ENCODE measurements at places on chromosomes 1 and 21.

- H3K4me3 ChIP-seq, result no peak overlapping the region
- no peak overlapping the region for H3K27ac ChIP-seq
- no peaks in the 10 kb centered on the region for H3K27me3 ChIP-seq
- H3K36me3 ChIP-seq, result no peaks in the 10 kb centered on the region
These were observed 355.1 kb downstream of the GPATCH2 start for GRCh38 chr1:217275655-217276398.

GRCh38 chr1:22288593-22289241 is 145.8 kb upstream of the WNT4 start:
- no peak overlapping the region for H3K4me3 ChIP-seq
- H3K36me3 ChIP-seq, result no peaks in the 10 kb centered on the region
- no peak overlapping the region for H3K27ac ChIP-seq
- peaks cover 10% of the 10 kb centered on the region for H3K4me1 ChIP-seq

GRCh38 chr1:167273027-167273800 is 52.5 kb downstream of the POU2F1 start:
- H3K27ac ChIP-seq, result no peak overlapping the region
- H3K4me3 ChIP-seq, result no peak overlapping the region
- DNase-seq, result no peak
- H3K27me3 ChIP-seq, result no peaks in the 10 kb centered on the region
- H3K36me3 ChIP-seq, result no peaks in the 10 kb centered on the region

GRCh38 chr1:180778782-180779398 is 133.8 kb upstream of the KIAA1614 start:
- no peaks in the 10 kb centered on the region for H3K27me3 ChIP-seq
- no peaks in the 10 kb centered on the region for H3K36me3 ChIP-seq
- DNase-seq, result no peak
- H3K4me1 ChIP-seq, result no peaks in the 10 kb centered on the region
- H3K4me3 ChIP-seq, result no peak overlapping the region
- no peak overlapping the region for H3K27ac ChIP-seq

DNA sequence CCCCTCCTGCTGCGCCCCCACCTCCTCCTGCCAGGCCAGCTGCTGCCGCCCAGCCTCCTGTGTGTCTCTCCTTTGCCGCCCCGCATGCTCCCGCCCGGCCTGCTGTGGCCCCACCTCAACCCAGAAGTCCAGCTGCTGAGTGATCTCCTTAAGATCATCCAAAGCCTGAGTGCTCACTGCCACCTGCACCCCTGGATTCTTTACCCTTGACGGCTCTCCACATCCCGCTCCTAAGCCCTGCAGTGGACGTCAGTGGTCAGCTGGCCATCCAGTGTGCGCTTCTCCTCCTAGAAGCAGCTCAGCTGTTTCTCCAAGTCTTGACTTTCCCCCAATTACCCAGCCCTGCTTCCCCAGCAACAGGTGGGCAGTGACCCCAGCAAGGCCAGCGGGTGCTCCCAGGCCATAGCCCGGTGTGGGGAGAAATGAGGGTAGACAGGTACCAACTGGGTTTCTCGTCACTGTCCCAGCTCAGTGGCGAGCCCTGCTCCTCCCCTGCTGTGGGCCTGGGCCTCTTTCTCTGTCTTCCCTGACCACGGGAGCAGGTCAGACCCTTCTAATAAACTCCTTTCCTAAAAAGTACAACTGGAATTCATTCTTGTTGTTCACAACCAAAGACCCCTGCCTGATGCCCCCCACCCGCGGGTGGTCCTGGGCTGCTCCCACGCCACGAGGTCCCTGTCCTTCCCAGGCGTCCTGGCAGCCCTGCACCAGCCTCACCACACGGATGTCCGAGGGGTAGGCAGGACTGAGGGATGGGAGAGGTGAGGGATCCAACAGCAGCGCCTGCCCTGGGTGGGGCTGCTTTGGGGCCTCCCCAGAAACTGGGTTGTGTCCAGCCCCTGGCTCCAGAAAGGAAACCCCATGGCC is 1.4 kb downstream of the KRTAP10-7 start:
- no peak for DNase-seq
- H3K27me3 ChIP-seq, result no peaks in the 10 kb centered on the region
- H3K36me3 ChIP-seq, result no peaks in the 10 kb centered on the region
- no peaks in the 10 kb centered on the region for H3K4me1 ChIP-seq

- H3K4me1 ChIP-seq, result peaks cover 2% of the 10 kb centered on the region
- no peaks in the 10 kb centered on the region for H3K36me3 ChIP-seq
- H3K27ac ChIP-seq, result no peak overlapping the region
- H3K4me3 ChIP-seq, result no peak overlapping the region
These were observed 6.1 kb upstream of the ADORA1 start for GRCh38 chr1:203121186-203122015.

DNA sequence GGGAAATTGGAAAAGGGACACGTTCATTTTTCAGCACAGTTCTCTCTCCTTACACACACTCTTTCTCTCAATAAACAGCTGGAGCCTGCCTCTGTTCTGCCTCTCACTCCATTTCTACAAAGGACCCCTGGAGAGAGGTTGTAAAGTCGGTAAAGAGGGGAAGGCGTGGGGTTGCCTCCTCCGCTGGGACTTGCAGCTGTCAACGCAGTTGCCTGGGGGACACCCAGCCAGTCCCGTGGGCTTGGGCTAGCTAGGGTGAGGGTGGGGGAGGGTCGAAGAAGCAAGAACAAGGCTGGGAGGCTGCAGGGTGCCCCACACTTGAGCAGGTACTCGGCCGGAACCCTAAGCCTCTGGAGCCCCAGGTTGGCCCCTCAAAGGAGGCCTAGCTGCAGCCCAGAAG is 27.6 kb downstream of the C1orf216 start:
- no peak overlapping the region for H3K27ac ChIP-seq
- no peaks in the 10 kb centered on the region for H3K36me3 ChIP-seq
- H3K4me3 ChIP-seq, result no peak overlapping the region
- no peak for DNase-seq
- no peaks in the 10 kb centered on the region for H3K4me1 ChIP-seq

- H3K36me3 ChIP-seq, result no peaks in the 10 kb centered on the region
- no peaks in the 10 kb centered on the region for H3K4me1 ChIP-seq
- no peaks in the 10 kb centered on the region for H3K27me3 ChIP-seq
- DNase-seq, result no peak
- no peak overlapping the region for H3K27ac ChIP-seq
These were observed 57.7 kb upstream of the NUF2 start for GRCh38 chr1:163263818-163264655.

- no peaks in the 10 kb centered on the region for H3K27me3 ChIP-seq
- H3K36me3 ChIP-seq, result no peaks in the 10 kb centered on the region
- no peak within 1 kb of the TSS for H3K4me3 ChIP-seq
These were observed at the start of gene TNFAIP8L2 for GRCh38 chr1:151156515-151156819. TNFAIP8L2 (plus strand) TSS chr1:151156649; CDS start chr1:151158698, 2,049 bp downstream.

GRCh38 chr1:15384301-15384901 is 25.3 kb upstream of the EFHD2 start:
- no peak for DNase-seq
- peaks cover 1% of the 10 kb centered on the region for H3K4me1 ChIP-seq
- H3K36me3 ChIP-seq, result no peaks in the 10 kb centered on the region
- H3K4me3 ChIP-seq, result no peak overlapping the region
- H3K27ac ChIP-seq, result no peak overlapping the region

DNA sequence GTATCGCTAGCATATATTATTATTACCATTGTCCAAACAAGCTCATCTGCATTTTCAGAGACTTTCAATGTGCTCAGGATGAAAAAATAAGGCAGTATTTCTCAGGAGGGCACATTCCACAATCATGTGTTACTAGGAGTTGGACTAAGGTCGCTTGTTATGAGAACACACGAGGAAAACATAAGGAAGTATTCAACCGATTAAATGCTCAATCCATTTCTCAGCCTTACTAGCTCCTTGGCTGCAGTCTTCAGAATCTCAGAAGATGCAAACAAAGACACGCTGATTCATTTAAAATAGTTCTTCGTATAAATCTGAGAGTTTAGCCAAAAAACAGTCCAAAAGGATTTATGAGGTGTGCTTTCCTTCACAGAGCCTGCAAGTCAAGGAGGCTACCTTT is 82.0 kb upstream of the JAK1 start:
- DNase-seq, result no peak
- no peaks in the 10 kb centered on the region for H3K36me3 ChIP-seq
- H3K4me3 ChIP-seq, result no peak overlapping the region
- H3K27me3 ChIP-seq, result no peaks in the 10 kb centered on the region
- H3K27ac ChIP-seq, result no peak overlapping the region

GRCh38 chr1:172670791-172671190 is 11.9 kb downstream of the FASLG start:
- H3K36me3 ChIP-seq, result no peaks in the 10 kb centered on the region
- no peak overlapping the region for H3K27ac ChIP-seq
- H3K4me1 ChIP-seq, result no peaks in the 10 kb centered on the region
- no peak for DNase-seq

DNA sequence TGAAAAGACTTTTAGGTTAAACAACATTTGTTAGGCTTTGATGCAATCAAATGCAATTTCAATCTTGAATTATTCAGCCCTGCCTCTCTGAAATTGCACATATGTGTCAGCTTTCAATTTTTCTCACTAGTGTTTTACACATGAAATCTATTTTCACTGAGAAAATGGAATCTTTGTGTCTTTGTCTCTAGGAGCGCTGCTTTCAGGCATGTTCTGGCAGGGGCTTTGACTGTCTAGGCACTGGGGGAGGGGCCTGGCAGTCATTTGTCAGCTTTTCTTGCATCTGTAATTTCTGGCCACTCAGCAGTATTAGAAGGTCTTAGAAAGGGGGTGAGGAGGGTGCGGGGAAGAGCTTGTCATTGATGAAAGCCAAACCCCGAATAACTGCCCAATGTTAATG is 264.4 kb downstream of the PTPRC start:
- no peak overlapping the region for H3K4me3 ChIP-seq
- no peak for DNase-seq
- H3K4me1 ChIP-seq, result no peaks in the 10 kb centered on the region
- no peaks in the 10 kb centered on the region for H3K27me3 ChIP-seq

DNA sequence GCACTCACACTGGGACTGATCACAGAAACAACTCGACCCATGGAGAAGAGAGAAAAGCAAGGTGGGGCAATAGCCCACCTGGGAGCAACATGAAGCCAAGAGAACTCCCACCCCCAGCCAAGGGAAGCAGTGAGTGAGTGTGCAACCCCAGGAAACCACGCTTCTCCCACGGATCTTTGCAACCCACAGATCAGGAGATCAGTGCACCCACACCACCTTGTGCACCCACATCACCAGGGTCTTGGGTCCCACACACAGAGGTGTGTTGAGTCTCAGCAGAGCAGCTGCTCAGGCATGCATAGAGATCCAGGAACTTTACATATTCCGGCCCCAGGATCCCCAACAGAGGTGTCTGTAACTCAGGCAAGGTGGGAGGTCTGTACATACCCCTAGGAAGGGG is 17.2 kb upstream of the PRDX6 start:
- no peaks in the 10 kb centered on the region for H3K4me1 ChIP-seq
- no peak for DNase-seq
- H3K27me3 ChIP-seq, result no peaks in the 10 kb centered on the region
- H3K4me3 ChIP-seq, result no peak overlapping the region

DNA sequence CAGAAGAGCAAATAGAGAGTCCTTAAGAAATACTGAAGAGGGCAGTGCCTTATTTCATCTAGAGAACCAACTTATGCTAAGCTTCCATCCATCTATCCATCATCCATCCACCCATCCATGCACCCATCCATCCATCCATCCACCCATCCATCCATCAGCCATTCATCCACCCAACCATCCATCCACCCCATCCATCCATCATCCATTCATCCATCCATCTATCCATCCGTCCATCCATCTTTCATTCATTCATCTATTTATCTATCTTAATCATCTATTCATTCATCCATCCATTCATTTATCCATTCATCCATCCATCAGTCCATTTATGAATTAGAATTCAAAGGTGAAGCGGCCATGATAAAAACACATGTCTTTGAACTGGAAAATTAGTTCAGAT is 171.5 kb upstream of the FMN2 start:
- H3K27ac ChIP-seq, result no peak overlapping the region
- no peaks in the 10 kb centered on the region for H3K36me3 ChIP-seq
- H3K4me3 ChIP-seq, result no peak overlapping the region
- no peaks in the 10 kb centered on the region for H3K4me1 ChIP-seq
- DNase-seq, result no peak

- H3K4me3 ChIP-seq, result no peak overlapping the region
- peaks cover 2% of the 10 kb centered on the region for H3K4me1 ChIP-seq
- DNase-seq, result no peak
- no peaks in the 10 kb centered on the region for H3K27me3 ChIP-seq
- no peak overlapping the region for H3K27ac ChIP-seq
- H3K36me3 ChIP-seq, result no peaks in the 10 kb centered on the region
These were observed 4.4 kb upstream of the PGBD5 start for GRCh38 chr1:230430499-230430898.

GRCh38 chr1:15459771-15460707 is 3.5 kb downstream of the CELA2A start:
- DNase-seq, result no peak
- H3K27me3 ChIP-seq, result no peaks in the 10 kb centered on the region

DNA sequence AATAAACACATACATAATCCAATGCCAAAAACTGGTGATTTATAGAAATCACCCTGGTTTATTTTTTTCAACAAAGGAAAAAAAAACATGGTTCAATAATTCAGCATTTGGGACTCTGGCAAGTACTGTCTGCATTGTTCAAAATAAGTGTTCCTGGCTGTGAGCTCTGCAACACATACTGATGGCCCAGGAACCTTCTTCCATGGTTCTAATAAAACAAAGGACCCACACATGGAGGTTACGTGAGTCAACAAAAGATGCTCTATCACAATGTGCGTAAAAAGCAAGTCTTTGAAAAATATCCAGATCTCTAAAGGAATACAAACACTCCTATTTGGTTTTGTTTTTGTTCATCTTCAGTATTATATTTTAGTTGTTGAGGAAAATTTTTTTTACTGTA is 37.9 kb upstream of the C1orf198 start:
- no peaks in the 10 kb centered on the region for H3K36me3 ChIP-seq
- H3K27ac ChIP-seq, result no peak overlapping the region
- H3K4me3 ChIP-seq, result no peak overlapping the region

- H3K4me3 ChIP-seq, result no peak overlapping the region
- H3K27ac ChIP-seq, result no peak overlapping the region
- DNase-seq, result peak; percentile 36
These were observed 22.6 kb upstream of the RNF187 start for GRCh38 chr1:228464487-228464983.

- no peaks in the 10 kb centered on the region for H3K4me1 ChIP-seq
- no peak overlapping the region for H3K4me3 ChIP-seq
- DNase-seq, result no peak
- no peak overlapping the region for H3K27ac ChIP-seq
These were observed 47.5 kb upstream of the TDRD10 start for GRCh38 chr1:154454386-154455120.

DNA sequence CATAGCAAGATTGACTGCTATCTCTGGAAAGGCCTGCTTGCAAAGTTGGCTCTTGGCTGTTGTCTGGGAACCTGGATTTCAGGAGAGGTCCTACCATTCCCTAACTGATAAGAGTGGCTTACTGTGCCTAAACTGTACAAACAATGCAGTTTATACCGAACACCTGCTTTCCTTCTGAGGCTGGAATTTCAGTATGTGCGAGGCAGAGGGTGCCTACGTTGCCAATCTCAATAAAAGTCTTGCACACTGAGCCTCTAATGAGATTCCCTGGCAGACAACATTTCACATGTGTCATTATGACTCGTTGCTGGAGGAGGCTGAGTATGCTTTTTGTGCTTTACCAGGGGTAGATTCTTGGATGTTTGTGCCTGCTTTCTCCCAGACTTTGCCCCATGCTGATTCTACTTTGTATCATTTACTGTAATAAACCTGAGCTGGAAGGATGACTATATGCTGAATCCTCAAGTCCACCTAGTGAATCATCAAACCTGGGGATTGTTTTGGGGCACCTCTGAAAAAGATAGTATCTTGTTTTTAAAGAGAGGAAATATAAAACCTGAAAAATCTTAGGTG is 58.9 kb upstream of the GNG4 start:
- H3K27ac ChIP-seq, result no peak overlapping the region
- no peaks in the 10 kb centered on the region for H3K4me1 ChIP-seq
- no peaks in the 10 kb centered on the region for H3K36me3 ChIP-seq
- no peaks in the 10 kb centered on the region for H3K27me3 ChIP-seq
- no peak overlapping the region for H3K4me3 ChIP-seq
- DNase-seq, result no peak

All from ovary (tissue), 10 donors.